HCEC 1CT (cell line): ENCODE measurements at places on chromosomes 12 and 14.

GRCh38 chr12:15090441-15090840 is 117.6 kb downstream of the PDE6H start:
- DNase-seq = no peak

- no peak for DNase-seq
Observed at GRCh38 chr14:99790201-99790977, 2.8 kb upstream of the EML1 start.

DNA sequence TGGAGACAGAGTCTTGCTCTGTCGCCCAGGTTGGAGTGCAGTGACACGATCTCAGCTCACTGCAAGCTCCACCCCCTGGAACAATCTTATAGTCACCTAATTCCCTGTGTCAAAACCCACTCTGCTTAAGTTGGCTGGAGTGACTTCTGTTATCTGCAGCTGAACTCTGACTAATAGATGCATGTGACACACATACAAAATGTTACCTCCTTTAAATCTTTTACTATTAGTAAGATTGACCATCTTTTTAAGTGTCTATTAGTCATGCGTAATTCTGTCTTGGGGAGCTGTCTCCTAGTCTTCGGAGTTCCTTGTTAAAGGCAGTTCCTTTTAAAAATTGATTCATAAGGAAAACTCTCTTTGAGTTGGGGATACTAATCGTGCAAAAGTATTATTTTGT is 7.4 kb downstream of the IFI27L1 start:
- DNase-seq = peak; percentile 71

DNA sequence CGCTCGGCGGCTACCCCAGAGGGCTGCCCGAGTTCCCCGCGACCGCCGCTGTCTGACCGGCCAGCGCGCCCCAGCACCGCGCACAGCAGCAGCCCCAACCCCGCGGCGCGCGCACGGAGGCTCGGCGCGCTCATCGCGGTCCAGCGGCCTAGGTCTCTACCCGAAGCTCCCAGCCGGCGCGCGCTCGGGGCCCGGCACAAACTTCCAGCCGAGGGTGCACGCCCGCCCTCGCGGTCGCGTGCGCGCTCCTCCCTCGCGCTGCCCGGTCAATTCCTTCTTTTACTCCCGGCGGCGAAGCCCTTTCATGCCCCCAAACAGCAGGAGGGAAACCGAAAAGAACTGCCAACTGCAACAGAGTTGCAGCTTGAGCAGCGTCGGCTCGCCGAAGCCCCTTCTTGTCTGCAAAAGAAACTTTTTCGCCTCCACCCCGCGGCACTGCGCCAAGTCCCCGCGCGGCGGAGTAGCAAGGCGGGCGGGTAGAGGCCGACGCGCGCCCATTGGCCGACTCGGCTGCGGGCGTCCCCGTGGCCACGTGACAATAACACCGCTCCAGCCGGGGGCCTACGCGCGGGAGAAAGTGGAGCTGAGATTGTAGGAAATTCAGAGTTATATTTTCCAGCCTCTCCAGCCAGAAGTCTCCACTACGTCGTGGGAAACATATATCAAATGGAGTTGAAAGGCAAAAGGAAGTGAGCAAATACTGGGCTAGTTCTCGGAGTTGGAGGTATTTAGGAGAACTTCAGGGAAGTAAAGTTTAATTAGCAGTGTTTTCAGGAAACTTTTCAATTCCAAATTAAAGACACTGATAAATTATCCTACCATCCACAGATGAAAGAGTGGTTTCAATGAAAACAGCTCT is at the start of gene LRIG3:
LRIG3 (minus strand) TSS at position 403 of the 859 bp plus-strand sequence; CDS start at position 134, 269 bp downstream.
- DNase-seq = peak; percentile 88

DNA sequence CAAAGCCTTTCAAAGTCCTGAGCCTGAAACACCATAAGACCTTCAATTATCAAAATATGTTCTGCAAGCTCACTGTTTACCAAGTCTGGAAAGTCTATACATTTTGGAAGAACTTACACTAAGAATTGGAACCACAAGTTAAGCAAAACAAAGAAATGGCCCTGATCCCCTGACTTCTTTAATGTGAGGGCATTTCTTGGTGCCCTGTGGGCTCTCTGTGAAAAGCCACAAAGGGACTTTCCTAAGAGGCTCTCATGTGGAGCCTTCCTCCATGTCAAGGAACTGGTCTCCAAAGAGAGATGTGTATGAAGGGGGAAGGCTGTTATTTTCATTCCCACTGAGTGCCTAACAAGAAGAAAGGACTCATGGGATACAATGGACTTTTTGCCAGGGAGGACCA is 13.5 kb upstream of the MYH6 start:
- DNase-seq = no peak

GRCh38 chr14:90503582-90503981 is 106.8 kb downstream of the CALM1 start:
- no peak for DNase-seq

DNA sequence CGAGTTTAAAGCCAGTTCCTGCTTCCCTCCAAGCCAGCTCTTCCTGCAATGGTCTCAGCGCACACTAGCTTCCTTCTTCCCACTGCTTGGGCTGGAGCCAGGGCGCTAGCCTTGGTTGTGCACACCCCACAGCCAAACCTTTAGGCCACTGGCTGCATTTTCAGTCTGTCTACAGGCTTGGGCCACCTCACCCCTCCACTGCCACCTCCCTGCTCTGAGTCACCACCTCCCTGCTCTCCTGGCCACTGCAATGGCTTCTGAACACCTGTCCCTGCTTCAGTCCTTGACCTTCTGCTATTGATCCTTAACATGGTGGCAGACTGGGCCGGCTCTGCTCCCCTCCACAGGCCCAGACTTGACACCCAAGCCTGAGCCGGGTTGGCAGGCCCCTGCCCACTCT is 151.1 kb downstream of the RBM19 start:
- no peak for DNase-seq

DNA sequence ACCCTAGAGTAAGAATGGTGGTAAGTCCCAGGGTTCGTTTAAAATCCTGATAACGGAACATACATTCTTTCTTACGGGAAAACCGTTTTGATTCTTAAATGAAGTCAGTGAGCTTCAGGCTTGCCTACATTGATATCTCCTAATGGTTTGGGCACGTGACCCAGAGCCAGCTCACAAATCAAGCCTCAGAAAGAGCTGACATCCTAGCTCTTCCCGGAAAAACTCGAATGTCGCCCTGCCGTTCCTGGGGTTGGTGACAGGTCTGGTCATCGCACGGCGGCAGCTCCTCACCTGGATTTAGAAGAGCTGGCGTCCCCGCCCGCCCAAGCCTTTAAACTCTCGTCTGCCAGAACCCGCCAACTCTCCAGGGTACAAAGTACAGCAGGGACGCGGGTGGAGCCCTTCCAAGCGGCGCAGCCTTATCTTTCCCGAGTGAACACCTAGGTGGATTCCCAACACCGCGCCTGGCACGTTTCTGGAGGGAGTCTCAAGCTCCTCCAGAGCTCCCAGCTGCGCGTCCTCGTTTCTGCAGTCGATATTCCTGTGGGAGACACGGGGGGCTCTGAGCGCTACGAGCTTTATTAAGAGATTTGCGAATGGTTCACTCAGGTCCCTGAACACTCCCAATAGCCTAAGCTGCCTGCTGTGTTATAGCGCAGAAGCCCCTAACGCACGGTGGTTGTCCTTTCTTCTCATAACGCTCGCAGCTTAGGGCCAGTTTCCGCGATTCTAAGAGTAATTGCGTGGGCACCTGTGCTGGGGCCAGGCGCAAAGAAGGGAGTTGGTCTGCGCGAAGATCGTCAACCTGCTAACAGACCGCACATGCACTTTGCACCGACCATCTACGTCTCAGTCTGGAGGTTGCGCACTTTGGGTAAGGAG is at the start of gene SSTR1:
SSTR1 (plus strand) TSS at position 169 of the 882 bp plus-strand sequence. CDS start 1,486 bp downstream, outside the sequence.
- peak; percentile 35 for DNase-seq

DNA sequence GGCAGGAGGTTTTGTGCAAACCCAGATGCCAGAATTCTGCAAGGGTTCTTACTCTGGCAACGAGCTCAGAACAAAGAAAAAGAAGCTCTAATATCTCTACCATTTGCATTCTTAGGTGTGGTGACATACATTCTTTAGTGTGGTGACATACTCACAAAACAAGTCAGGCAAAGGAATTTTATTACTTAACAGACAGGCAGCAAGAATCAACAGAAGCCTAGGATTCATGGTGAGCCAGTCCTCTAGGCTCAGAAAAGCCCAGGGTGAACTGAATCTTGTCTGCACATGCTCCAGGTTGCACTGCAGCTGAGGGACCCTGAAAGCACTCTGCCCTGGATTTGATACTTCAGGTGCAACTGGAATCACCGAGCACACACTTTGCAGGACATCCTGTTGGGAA is 122.4 kb upstream of the PTPRQ start:
- peak; percentile 42 for DNase-seq

- no peak for DNase-seq
Observed at GRCh38 chr12:113114447-113115178, 20.9 kb downstream of the RASAL1 start.

DNA sequence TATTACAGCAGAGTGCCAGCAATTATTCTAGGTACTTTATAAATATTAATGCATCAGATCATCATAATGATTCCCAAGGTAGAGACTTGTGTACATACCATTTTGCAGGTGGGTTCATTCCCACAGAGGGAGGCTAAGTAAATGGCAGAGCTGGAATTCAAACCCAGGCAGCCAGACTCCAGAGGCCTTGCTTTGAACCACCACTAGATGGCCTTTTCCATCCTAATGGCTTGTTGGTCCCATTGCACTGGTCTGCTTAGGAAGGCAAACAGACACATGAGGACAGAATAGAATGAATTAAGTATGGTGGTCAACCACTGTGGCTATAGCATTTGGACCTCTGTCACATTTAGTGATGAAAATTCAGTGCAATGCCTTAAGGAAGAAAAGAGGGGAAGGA is 158.7 kb downstream of the METTL25 start:
- no peak for DNase-seq
